ENCODE measurements at places on chromosomes 13 and 19.

- no peak for DNase-seq
Measured at GRCh38 chr19:34925278-34925855, 1.3 kb upstream of the ZNF30 start.

- DNase-seq: no peak
Measured at GRCh38 chr13:112346899-112347229, 29.3 kb upstream of the SPACA7 start.

DNA sequence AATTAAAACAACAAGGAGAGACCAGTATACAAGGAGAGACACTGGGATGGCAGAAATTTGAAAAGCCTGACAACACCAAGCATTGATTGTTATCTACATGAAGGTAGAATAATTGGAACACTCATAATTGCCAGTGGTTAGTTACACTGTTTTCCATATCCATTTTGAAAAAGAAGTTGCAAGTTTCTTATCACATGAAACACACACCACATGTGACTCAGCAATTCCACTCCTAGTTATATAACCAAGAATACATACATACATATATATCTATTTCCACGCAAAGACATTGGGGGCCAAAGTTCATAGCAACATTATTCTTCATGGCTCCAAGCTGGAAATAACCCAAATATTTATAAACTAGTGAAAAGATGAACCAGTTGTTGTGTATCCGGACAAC lies 15.2 kb upstream of the PABPC3 start:
- DNase-seq: no peak

GRCh38 chr13:39835253-39835652 lies 179.8 kb downstream of the COG6 start:
- no peak for DNase-seq

GRCh38 chr13:72851678-72852014 lies 69.7 kb downstream of the PIBF1 start:
- no peak for DNase-seq

- DNase-seq: peak; percentile 96
Measured at GRCh38 chr19:41367848-41368301, 3.9 kb upstream of the B9D2 start.

GRCh38 chr13:31627097-31627845 lies 112.1 kb upstream of the RXFP2 start:
- DNase-seq: peak; percentile 39

- DNase-seq: no peak
Measured at GRCh38 chr13:85095418-85096272, 703.6 kb downstream of the SLITRK6 start.

DNA sequence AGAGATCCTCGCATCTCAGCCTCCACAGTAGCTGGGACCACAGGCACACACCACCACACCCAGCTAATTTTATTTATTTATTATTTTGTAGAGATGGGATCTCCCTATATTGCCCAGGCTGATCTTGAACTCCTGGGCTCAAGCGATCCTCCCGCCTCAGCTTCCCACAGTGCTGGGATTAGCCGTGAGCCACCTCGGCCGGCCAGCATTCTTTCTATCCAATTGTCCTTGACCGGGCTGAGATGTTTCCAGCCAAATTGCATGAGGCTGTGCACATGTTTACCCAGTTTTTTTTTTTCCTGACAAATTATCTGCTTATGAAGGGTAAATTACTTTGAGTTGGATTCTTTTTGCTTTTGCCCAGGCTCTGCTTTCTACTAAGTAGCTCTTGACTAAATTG lies 28.2 kb downstream of the UNC13A start:
- no peak for DNase-seq

- DNase-seq: peak; percentile 35
Measured at GRCh38 chr13:101178406-101178805, 237.9 kb downstream of the NALCN start.

GRCh38 chr13:49840266-49840665 lies 47.8 kb upstream of the KPNA3 start:
- DNase-seq: peak; percentile 14

DNA sequence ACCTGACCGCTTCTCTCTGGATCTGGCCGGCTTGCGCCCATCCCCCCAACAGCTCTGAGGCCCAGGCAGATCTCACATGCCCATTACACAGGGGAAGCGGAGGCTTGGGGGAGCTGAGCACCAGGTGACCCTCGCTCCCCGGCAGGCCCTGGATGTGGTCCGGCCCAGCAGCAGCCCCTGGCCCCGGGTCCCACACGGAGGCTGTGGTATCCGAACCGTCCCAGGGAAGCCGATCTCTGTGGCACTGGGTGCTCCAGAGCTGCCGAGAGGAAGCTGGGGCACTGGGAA lies 27.7 kb downstream of the SBNO2 start:
- DNase-seq: no peak

GRCh38 chr13:91144054-91144453 lies 203.4 kb upstream of the MIR17HG start:
- no peak for DNase-seq

GRCh38 chr19:27676877-27677276 lies 1536.1 kb downstream of the UQCRFS1 start:
- no peak for DNase-seq

DNA sequence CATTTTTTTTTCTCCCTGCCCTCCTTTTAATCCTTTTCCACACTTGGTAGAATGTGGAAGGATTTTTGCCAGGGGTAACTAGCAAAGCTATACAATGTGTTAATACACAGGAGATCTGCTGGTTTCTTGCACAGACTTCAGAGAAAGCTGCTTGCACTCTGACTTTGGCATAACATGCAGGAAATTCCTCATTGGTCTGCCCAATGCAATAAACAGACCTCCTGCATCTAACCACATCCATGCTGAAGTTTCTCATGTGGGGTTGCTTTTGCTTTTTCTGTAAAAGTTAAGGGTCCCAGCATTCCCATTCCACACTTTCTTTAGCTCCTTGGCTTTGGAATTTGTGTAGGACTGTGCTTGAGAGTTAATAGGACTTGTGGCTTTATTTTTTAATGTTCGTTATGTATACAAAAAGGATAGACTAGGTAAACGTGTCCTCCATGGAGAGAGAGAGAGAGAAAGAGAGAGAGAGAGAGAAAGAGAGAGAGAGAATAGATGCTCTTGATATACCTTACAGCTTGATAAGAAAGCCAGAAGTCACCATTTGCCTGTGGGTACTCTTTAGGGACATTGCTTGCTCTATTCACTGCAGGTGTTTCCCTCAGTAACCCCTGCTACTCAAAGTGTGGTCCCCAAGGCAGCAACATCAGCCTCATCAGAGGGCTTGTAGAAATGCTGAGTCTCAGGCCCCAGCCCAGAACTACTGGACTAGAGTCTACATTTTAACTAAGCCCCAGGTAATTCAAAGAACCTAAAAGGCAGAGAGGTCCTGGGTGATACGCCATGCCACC lies 170.5 kb downstream of the SHISA2 start:
- DNase-seq: no peak

DNA sequence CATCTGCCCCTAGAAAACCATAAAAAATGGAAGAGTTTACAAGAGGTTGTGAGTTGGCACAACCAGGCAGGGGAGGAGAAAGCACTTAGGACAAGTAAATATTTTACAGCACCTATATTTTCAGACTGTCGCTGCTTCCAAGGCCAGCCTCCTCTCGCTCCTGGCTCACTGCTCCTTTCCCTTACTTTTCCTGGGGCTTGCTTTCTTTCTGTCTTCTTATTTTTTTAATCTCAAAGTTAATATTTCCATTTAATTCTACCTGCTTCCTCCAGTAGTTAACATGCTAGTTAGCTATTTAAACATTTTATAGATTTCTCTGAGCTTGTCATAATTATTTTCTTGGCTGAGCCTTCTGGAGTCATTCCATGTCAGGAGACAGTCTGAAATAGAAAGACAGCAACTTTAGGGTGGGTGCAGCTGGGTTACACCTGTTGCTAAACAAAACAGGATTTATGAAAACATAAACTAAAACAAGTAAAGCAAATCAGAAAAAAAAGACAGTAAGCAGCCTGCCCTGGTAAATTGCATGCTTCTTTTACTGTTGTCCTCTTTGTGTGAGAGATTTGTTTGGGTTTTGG lies 330.1 kb downstream of the DLEU7 start:
- DNase-seq: no peak

- DNase-seq: no peak
Measured at GRCh38 chr13:38905861-38906260, 84.8 kb downstream of the STOML3 start.

- peak; percentile 87 for DNase-seq
Measured at GRCh38 chr19:1592024-1592754, 476 bp downstream of the MBD3 start.

- no peak for DNase-seq
Measured at GRCh38 chr19:29287061-29287460, 74.1 kb upstream of the UQCRFS1 start.

DNA sequence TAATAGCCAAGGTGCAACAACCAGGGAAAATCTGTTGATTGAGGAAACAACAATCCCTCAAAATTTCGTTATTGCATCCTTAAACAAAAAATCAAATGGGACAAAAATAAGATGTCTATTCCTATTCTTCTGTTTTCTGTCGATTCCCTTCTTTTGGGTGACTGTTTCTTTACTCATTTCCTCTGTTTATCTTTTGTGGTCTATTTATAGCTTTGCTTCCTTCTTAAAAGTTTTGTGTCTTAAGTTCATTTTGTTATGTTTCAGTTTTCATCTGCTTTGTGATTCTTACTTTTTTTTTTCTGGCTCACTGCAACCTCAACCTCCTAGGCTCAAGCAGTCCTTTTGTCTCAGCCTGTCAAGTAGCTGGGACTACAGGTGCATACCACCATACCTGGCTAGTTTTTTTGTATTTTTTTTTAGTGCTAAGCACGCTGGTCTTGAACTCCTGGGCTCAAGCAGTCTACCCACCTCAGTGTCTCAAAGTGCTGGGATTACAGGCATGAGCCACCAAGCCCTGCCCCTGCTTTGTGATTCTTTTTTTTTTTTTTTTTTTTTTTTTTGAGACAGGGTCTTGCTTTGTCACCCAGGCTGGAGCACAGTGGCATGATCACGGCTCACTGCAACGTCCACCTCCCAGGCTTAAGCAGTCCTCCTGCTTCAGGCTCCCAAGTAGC lies 10.4 kb downstream of the ZNF146 start:
- DNase-seq: peak; percentile 80

DNA sequence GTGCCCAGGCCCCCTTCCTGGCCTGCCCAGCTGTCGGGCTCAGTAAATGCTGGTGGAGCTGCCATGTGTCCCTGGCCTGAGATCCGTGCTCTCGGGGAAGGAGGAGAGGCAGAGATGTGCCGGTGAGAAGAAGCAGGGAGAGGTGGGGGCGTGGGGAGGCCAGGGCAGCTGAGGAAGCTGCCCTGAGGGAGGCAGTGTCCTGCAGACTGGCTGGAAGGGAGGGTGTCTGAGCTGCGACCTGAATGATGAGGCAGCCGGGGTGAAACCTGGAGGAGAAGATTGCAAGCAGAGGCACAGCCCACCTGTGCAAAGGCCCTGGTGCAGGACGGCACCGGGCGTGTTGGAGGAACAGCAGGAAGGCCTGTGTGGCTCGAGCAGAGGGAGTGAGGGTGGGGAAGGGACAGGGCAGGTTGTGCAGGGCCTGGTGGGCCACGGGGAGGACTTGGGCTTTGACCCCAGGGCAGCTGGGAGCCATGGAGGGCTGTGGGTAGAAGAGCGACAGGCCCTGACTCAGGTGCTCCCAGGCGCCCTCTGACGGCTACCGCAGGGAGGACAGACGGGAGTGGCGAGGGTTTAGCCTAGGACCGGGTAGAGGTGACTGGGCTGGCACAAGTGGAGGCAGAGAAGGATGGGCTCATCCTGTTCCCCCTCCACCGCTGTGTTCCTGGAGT lies 14.0 kb upstream of the CELF5 start:
- no peak for DNase-seq

GRCh38 chr13:44331912-44332851 lies 41.4 kb upstream of the SERP2 start:
- peak; percentile 84 for DNase-seq

- DNase-seq: no peak
Measured at GRCh38 chr13:38848360-38848759, 142.3 kb downstream of the STOML3 start.

GRCh38 chr19:22935151-22935550 lies 67.8 kb downstream of the ZNF728 start:
- no peak for DNase-seq

DNA sequence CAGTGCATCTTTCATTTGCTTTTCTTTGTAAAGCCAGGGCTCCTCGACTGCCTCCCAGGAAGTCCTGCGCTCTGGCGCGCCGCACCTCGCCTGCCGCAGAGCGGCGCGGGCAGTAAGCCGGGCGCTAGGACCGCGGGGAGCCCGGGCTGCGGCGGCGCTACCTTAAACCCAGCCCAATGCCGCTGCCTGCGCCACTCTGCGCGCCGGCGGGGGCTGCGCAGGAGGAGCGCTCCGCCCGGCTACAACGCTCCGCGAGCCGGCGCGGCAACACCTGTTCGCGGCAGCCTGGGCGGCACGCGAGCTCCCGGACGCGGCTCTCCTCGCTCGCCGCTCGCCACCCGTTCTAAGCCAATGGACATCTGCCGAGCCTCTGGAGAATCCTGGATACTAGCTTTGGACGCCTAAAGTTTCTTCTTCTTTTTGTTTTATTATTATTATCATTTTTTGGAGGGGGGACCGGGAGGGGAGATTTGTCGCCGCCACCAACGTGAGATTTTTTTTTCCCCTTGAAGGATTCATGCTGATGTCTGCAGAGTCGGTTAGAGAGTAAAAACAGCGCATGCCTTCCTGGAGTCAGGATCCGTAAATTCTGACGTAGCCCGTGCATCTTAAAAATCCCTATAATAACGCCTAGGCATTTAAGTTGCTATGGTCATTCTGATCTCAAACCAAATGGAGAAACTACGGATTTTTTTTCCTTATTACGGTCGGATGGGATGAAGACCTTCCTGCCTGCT lies at the start of gene FGF9:
Gene FGF9 (plus strand): TSS at position 191 of the 737 bp plus-strand sequence. CDS start 840 bp downstream, outside the sequence.
- DNase-seq: peak; percentile 79

DNA sequence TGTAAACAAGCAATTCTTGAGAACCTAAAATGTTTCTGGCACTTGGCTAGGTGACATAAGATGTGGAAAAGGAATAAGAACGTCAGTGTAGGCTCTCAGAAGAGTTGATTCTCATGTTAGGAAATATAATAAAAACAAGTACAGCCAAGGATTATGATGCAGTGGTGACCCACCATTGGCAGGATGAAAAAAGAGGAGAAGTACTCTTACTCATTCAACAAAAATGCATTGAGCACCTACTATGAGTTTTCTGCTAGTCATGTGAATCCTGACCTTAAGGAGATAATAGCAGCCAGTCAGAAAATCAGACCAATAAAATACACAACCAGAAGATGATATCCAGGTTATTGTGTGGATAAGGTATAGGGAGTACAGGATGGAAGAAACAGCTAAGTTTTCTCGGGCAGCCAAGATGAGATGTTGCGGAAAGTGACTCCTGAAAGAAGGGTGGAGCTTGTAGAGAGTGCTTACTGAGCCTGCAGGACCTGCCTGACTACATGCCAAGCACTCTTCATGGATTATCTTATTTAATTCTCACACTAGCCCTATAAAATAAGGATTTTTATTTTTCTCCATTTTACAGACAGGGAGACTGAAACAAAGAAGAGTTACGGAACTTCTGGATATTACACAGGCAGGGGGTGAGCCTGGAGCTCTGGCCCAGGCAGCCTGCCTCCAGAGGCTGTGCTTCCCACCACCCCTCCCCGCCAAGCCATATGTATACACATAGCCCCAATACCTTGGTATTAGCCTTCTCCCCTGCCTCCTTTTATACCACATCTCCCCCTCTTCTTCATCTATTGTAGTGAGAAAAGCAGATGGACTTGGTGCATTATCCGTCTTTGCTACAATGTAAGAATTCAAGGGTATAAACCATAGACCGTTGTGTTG lies 58.0 kb downstream of the TGDS start:
- no peak for DNase-seq

- no peak for DNase-seq
Measured at GRCh38 chr13:45768656-45769479, 66.7 kb downstream of the CBY2 start.

GRCh38 chr13:76216729-76217128 lies 580.6 kb downstream of the LMO7 start:
- DNase-seq: no peak

- DNase-seq: no peak
Measured at GRCh38 chr13:71252184-71252704, 614.8 kb downstream of the DACH1 start.
